ENCODE measurements at places on chromosomes 4 and X.

DNA sequence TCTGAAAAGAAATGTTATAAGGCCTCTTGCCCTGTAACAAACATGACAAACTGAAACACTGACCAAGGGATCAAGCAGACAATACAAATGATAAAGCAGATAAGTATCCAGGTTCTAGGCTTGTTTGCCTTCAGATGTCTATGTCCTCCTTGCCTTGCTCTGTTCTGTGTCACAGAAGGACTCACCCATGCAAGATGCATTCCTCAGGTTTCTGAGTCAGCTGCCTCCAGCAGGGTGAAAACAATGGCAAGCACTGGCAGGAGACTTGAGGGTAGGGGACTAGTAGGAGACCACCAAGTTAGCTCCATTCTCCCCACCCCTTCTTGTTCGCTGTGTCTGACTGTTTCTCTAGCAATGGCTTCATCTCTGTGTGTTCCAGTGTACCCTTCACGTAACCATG is 76.6 kb upstream of the CXXC4 start:
- DNase-seq: no peak

GRCh38 chr4:176313596-176314336 is 6.0 kb upstream of the SPCS3 start:
- DNase-seq: no peak

GRCh38 chrX:149470955-149471354 is 34.2 kb downstream of the IDS start:
- no peak for DNase-seq

GRCh38 chr4:7206911-7207567 is 14.7 kb downstream of the SORCS2 start:
- peak; percentile 50 for DNase-seq

DNA sequence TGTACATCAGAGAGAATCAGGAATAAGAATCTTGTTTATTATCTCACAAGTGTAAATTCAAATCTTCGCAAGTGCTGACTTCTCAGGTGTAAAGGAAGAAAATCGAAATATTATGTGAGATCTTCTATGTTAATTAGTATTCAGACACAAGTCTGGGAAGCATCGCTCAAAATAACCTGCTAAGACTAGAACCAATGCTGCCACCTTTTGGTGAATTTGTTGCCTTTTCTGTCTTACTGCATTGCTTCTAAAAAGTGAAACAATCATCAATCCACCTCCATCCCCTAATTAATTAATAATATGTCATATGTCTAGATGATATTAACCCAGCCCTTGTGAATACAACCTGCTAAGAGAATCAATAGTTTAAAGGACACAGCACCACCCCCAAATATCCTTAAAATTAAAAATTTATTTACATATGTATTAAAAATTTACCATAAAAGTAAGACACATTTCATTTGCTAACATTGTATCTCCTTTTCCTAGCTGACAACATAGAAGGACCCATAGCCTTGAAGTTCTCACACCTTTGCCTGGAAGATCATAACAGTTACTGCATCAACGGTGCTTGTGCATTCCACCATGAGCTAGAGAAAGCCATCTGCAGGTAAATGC is 3.5 kb downstream of the EPGN start:
- no peak for DNase-seq

DNA sequence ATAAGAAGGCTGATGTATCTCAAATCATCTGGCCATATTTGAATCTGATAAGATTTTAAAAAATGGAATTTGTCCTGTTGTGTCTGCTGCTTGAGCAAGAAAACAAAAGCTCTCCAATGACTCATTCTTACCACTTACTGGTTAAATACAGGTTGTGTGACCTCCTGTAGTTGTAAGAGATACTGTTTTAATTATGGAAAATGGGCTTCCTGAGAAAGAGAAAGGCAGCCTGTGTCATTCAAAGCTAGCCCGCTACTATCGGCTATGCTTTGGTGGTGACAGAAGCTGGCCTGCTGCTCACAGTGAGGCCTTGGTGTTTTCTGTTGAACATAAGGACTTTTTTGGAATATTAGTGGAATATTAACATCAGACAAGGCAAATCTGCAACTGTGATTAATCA is 1722.1 kb upstream of the PCDH10 start:
- no peak for DNase-seq

GRCh38 chrX:139739138-139739537 is 31.2 kb upstream of the MCF2 start:
- DNase-seq: no peak

DNA sequence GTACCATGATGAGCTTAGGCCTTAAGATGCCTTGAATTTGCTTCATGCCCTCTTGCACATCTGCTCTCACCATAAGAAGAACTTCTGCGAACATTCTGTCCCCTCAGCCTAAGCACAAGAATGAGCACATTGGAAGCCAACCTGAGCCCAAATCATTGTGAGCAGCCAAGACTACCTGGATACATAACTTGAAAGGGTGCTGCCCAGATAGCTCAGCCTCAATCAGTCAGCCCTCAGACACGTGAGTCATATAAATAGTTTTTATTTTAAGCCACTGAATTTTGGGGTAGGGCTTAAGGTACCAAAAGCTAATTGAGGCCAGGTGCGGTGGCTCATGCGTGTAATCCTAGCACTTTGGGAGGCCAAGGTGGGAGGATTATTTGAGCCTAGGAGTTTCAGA is 27.5 kb upstream of the BBS12 start:
- no peak for DNase-seq

DNA sequence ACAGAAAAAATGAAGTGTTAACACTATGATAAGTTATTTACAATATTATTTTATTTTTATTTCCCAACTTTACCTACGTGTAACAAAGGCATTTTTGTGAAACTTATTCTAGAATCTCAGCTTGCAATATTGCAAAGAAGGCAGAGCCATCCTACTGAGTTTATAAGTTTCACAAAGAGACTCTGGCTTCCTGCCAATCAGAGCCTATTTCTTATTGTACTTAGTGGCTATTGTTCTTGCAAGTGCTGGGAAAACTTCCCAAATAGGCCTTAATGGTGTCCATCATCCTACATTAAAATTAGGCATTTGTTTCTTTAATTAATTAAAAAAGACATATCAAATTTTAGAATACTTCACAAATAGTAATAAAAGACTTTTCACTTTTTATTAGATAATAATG is 233.2 kb downstream of the EPHA5 start:
- no peak for DNase-seq

DNA sequence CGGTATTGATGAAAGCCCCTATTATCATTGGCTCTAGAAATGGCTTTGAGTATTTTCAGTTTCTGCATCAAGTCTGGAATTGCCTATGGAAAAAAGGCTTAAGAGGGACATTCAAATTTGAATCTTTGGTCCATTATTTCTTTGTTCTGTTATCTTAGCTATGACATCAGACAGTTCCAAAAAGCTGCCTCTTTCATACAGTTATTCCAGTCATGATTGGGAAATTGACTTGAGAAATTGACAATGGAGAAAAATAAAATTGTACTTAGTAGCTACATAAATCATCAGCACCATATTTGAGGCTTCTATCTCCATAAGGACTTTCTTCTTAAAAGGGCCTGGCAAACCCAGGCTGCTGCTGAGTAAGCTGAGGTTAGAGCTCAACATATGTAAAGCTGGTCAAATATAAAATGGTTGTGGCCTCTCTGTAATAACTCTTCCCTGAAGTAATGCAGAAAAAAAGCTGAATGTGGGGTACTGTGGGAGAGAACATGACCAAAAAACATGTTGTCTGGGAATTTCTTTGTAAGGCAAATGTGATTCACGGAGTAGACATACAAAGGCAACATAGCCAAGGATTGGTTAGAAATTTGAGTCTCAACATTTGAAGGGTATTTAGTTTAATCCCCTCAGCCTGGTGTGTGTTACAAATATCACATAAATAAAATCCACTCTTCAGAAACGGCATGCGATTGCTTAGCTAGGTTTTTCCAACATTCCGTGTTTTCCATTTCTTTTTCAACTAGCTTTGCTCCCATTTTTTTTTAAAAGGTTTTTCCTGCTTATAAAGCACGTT is 100.9 kb downstream of the LNX1 start:
- no peak for DNase-seq

DNA sequence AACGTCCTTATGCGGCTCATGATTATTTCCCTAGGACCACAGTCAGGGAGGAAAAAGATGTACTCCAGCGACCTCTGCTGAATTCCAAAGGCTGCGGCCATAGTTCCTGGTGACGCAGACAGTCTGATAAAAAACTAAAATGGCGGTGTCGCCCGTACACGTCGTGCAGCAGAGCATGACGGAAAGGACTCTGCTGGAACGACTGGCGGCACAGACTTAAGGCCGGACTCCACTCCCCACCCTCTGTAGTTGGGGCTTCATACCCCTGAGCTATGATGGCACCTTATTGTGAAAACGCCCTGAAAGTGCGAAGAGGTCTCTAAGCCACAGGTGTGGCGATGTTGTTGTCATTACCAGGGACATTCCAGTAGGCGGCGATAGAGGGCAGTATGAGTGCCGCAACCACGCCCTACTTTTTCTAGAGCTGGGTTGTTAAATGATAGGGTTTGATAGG is 90.0 kb upstream of the EDA2R start:
- no peak for DNase-seq

DNA sequence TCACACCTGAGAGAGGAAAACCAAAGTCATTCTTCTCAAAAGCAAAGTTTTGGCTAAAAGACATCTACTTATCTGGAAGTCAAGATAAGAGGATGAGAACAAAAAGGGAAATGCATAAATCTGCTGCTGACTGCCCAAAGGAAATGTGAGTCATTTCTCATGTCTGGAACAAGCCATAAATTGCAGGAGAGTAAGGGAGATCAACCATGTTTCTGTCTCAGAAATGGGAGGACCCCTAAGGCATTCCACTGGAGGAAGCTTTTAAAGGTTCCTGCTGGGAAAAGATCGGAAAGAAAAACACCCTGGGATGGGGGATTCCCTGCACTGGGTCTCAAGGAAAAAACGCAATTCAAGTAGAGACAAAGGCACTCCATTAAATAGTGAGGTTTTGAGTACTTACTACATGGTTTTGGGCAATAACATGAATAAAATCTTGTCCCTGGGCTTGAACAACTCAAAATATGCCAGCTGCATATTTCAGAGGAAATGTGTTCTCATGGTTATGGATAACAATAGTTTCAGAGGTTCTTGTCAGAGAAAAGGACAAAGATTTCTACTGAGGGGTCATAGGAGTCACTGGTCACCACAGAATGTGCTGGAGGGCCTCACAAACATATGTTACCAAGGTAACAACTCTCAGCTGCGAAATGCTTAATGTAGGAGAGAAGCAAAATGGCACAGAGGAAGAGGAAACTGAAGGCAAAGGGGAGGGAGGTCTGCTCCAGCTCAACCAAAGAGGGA is 19.3 kb downstream of the GPR143 start:
- DNase-seq: no peak

DNA sequence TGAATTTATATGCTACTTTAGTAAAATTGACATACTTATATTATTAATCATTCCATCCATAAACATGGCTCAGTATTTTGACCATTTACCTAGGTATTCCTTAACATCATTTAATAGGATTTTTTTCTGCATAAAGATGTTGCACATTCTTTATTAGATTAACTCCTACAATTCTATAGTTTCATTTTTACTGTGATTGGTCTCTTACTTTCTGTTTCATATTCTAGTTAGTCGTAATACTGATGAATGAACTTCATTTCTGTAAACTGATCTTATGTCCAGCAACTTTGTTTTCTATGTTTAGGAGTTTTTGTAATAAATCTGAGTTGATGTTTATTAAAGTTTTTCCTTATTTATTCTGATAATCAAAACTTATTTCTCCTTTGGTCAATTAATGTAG is 278.2 kb upstream of the CXXC4 start:
- no peak for DNase-seq

- no peak for DNase-seq
Observed at GRCh38 chr4:8708401-8709021, 115.9 kb downstream of the CPZ start.

DNA sequence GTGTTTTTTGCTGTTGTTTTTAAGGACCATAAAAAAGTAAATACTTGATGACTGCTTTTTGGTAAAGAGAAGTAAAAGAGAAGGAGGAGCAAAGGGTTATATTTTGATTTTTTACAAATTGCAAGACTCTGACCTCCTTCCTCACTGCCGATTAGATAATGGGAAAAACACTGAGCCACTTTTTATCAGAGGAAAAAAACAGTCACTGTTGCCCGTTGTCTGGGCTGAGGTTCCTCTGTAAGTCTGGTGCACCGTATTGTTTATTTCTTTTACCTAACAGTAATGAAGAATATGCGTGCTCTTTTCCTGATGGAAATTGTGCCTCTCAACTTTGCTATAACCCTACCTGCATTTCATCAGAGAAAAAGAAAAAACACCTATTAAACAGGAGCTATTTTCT is 178.7 kb upstream of the EMCN start:
- no peak for DNase-seq

DNA sequence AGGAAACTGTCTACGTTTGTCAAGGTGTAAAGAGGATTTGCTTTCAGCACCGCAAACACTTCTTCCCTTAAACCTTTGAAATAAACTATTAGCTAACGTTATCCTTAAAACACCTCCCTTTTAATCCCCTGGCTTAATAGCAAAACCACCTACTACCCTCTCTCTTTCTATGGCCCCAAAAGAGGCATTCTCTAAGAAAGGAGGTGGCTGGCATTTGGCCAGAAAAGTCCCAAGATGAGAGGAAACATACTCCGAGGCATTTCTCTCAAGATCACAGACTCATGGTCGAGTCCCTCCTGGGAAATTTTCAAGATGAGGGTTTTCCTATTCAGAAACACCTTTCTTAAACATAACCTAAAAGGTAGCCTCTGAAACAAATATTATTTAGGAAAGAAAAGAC is 60.6 kb upstream of the VCX3B start:
- no peak for DNase-seq

GRCh38 chr4:184937745-184938144 is 80.5 kb upstream of the HELT start:
- DNase-seq: no peak

Measured in AG04449 (cell line).